Esophagus mucosa (tissue), 1 donor: ENCODE measurements at places on chromosomes 4 and X. TPM values are rescaled to one million over a fixed set of nuclear protein-coding genes. Genes with fewer than 3 reads are reported as not detected.

GRCh38 chrX:69510137-69510715 lies 6.1 kb downstream of the NALF2 start:
- no peak for ATAC-seq

Gene TCEAL8
- total RNA-seq, result 21.0 TPM

GRCh38 chrX:139158256-139158655 lies 372.3 kb upstream of the F9 start:
- ATAC-seq, result peak; percentile 43

Gene VEGFC
- 1.1 TPM for total RNA-seq

Gene BANK1
- 1.3 TPM for total RNA-seq

- no peak for ATAC-seq
These were observed 20.2 kb downstream of the ITGB1BP2 start for GRCh38 chrX:71321731-71322130.

DNA sequence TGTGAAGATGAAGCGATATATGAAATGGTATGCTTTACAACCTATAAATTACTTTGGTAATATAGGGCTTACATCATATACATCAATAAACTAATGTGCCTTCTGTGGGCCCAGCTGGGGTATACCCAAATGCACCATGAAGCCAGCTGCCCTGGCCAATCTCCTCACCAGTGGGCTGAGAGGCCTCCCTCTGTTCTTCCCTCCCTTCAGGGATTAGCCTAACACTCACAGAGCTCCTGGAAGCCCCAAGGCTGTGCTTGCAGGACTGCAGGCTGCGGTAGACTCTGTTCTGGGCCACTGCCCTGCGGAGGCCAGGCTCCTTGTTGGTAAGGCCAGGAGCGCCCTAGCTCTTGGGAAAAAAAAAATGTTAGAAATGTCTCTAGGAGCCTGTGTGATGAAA lies 33.9 kb downstream of the PAGE1 start:
- ATAC-seq, result no peak

- ATAC-seq, result no peak
These were observed 24.6 kb downstream of the NAP1L5 start for GRCh38 chr4:88672987-88673386.

Gene NCBP2L
- total RNA-seq, result not detected

DNA sequence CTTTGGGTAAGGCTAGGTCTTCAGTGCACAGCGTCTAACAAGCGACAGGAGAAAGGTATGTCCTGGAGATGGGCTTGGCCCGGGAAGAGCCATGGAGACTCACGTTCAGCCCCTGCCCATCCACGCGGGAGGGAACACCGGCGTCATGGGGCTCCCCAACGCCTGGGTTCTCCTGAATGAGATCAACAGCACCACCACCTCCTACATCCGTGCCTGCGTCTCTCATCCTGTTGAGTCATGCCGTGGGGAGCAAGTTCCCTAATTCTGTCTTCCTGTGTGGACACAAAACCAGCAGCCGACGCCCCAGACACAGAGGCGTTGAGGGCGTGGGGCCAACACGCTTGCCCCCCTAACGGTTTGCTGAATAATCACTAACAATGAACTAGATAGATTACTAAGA lies 20.1 kb upstream of the IL3RA start:
- ATAC-seq, result peak; percentile 44

DNA sequence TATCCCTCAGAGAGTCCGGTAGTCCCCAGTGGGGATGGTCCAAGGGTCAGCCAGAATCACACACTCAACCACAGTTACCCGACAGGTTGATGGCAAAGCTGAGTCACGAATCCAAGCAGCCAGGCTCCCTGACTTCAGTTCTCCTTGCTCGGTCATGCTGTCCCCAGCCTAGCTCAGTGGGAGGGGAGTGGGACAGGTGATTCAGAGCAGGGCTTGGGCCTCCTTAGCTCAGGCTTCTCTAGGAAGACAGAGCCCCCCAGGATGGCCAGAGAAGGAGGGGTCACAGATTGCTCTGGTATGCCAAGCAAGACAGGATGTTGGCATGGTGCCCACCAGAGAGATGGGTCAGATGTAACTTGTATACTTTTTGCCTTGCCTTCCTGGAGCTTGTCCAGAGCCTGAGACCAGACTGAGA lies 66.5 kb downstream of the EFNB1 start:
- peak; percentile 77 for ATAC-seq

DNA sequence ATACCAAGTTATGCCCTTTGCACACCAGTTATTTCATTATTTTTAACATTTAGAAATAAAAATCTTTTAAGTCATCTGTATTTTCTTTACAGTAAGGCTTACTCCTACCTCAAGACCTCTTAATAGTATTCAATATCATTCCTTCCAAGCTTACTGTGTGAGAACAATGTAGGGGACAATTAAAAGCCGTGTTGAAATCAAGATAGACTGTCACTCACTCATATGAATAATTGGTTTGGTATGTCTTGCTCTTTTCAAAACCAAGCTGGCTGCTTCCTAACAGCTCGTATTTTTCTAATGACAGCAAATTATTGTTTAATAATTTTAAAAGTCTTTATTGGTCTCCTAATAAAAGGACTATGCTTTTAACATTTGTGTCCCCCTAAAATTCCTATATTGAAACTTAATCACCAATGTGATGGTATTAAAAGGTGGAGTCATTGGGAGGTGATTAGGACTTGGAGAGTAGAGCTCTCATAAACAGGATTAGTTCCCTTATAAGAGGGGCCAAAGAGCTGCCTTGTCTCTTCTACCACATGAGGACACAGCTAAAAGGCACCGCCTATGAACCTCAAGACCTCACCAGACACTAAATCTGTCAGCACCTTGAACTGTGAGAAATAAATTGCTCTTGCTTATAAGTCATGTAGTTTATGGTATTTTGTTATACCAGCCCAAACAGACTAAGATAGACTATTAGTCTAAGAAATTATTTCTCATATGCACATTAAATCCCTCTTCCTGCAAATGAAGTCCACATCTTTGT lies 4.1 kb downstream of the ABCB7 start:
- no peak for ATAC-seq

- peak; percentile 58 for ATAC-seq
These were observed 38.5 kb upstream of the UGT2B7 start for GRCh38 chr4:69057620-69058409.

- ATAC-seq, result no peak
These were observed 691.9 kb downstream of the TECRL start for GRCh38 chr4:63717384-63717783.
